ENCODE measurements at places on chromosomes 7 and 10.

- no peak for DNase-seq
Observed at GRCh38 chr10:113118882-113119281, 168.8 kb downstream of the TCF7L2 start.

GRCh38 chr10:52674474-52674873 lies 98.1 kb downstream of the MBL2 start:
- DNase-seq = no peak

- DNase-seq = no peak
Observed at GRCh38 chr10:63977329-63977923, 456.2 kb downstream of the REEP3 start.

DNA sequence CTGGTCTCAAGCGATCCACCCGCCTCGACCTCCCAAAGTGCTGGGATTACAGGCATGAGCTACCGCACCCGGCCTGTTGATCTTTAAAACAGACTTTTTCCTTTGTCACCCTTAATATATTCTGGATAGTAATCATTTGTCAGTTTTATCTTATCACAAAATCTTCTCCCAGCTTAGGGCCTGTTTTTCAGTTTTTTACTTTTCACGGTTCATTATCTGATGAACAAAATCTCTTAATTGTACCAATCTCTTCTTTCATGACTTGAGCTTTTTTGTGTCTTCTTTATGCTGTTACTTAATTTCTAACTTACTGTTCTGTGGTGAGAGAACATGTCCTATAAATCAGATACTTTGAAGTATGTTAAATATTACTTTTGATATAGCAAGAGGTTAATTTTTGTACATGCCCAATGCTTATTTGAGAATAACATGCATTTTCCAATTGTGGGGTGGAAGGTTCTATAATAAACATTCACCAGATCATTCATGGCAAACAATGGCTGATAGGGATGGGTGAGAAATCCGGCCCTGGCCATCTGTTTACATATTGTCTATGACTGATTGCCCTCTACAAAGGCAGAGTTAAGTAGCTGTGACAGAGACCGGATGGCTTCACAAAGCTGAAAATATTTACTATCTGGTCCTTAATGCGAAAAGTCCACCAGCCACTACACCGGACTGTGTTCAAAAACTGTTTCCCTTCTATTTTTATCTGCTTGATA lies 5.3 kb downstream of the PAPOLB start:
- DNase-seq = no peak

DNA sequence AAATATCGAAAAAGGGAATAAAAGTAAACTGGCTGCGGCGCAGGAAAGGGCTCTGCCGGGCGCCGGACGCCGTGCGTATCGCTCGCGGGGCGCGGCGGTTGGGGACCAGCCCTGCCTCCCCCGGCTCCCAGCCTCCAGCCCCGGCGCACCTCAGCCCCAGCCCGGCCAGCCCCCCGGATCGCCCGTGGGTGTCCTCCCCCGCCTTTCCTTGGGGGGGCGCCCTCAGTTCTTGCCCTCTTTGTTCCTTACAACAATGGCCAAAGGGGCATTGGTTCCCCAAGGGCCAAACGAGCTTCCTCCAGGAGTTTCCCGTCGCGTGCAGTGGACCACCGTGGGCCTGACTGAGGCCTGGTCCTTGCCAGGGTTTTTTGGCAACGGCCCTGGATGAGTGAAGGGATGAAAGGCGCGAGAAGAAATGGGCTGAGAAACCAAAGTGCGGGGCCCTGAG lies 1.2 kb downstream of the MACROH2A2 start:
- DNase-seq = no peak

DNA sequence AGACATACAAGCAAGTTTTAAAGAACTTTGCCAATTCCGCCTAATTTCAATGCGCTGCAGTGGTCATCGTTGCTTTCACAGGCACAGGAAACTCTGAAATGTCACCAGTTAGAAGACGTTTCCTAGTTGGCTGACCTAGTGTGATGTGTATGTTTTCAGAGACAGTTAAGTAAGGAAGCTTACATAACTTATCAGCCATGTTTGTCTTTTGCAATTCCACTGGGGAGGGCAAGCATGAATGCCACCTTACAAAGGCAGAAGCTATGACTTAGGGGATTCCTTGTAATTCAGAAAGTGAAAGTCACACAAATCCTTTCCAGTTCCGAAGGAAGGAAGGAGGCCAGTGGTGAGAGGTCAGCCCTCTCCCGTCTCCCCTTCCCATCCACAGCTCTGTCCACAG lies 15.0 kb upstream of the NPS start:
- DNase-seq = no peak

DNA sequence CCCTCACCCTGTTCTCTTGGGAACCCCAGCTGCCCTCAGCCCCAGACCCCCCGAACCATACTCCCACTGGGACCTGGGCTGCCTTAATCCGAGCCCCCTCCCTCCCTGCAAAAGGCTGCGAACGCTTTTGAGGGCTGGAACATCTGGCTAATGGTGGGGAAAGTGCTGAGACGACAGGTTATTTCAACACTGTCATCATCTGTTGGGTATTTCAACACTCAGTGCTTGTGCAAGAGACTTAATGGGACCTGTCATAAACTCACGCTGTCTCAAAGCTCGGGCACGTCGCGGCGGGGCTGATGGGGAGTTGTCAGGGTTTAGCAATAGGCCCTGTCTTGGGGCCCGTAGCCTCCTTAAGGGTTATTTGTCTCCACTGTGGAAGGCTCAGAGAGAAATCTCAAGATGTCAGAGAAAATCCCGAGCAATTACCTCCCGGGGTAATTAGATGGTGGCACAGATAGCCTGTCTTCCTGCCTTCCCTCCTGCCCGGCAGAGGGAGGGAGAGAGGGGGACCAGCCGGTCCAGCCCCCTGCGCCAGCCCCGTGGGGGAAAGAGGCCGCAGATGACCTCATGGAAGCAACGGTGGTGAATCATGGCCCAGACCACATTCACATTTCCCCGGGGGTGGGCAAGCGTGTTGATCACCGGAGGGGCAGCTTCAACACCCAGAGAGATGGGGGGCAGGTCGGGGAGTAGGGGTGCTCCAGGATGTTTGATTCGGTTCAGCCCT lies 88.7 kb upstream of the MYL10 start:
- DNase-seq = no peak

Measured in activated T-helper 1 cell treated with Interleukin-2 at 50 U/mL for 16 hours (primary cell).